ENCODE measurements at places on chromosomes 5 and 9. TPM values are rescaled to one million over a fixed set of nuclear protein-coding genes. Genes with fewer than 3 reads are reported as not detected.

Gene ENTPD2
- 1.0 TPM for total RNA-seq

Gene DOCK2
- total RNA-seq: 3.5 TPM

Gene NME5
- not detected for total RNA-seq

Gene IL3
- not detected for total RNA-seq

Gene CCDC192
- not detected for total RNA-seq

Measured in A549 treated with ZK216348 at 1 μM for 4 hours (cell line).